ENCODE measurements at places on chromosomes 5 and 9.

GRCh38 chr5:17314907-17315471 is 97.6 kb downstream of the BASP1 start:
- no peak for DNase-seq

DNA sequence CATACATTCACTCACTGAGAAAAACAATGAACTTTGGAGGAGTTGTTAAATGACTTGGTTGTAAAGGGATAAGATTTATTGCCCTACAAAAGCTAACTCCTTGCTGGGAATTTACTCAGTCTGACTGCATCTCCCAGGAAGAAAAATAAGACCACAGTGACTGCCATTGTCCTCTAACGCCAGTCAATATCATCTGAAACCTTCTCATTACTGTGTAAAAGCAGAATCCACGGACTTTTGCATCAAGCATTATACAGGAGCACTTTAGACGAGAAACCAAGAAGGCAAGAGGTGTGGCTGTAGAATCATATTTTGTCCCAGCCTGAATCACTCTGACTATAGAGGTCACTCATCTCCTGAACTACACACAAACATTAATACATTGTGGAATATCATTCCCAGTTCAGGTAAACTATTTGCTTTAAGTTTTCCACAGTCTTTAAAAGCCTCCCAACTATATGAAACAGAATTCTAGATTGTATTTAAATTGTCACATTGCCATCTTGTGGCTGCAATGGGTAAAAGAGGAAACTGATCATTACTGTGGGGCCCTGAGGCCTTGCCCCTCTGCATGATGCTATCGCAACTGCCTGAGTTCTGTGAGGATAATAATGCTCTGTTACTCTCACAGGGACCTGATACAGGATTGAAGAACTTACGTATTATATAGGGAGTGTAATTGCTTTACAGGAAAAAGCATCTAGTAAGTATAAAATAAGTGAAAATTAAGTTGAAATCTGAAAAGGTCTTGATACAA is 142.9 kb downstream of the SLCO4C1 start:
- DNase-seq = no peak

DNA sequence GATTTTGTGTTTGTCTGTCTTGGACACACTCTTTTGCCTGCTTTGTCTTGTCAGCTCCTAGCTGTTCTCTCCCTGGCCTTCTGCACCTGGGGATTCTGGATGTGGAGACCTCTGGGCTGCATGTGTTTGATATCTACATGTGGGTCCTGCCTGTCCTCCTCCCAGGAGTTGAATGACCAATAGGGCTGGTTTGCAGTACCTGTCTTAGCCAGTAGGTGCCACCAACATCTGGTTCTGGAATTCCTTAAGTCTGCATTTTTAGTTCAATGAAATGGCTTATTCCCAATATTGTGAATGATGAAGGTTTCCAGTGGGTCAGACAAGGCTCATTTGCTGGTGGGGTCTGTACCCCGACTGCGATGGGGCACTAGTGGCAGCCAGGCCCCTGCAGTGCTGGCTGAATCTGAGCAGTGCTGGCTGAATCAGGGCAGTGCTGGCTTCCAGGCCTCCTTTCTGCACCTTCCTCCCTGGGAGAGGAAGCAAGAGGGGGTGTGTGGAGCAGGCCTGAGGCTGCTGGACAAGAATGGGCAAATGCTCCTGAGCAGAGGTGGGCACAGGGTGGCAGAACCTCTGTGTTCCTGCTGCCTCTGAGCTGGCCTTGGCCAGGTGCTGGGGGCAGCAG is 73.3 kb downstream of the RXRA start:
- DNase-seq = peak; percentile 48

DNA sequence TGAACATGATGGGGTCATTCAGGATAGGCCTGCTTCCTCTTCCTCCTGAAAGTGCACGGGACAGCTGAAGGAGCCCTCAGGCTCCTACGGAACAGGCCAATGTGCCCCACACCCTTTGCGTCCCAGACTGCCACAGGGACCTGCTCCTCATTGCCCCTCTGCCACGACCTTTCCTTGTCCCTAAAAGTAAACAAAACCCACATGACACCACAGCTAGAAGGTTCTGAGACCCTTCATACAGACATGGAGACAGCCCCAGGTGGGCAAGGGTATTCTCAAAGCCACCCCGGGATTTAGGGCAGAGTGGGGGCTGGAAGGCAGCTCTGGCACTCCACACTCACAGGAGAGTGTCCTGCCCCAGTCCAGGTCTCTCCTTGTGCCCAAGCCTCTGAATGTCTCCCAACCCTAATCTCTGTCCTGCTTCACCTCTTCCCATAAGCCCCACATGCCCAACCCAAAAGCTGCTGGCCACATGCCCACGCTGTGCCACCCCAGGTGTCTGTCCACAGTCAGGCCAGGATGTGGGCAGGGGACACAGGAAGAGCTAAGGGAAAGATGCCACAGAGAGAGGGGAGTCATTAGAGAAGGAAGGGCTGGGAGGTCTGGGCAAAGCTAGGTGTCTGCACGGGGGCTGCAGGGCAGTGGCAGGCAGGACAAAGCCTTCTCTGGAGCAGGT is 800 bp downstream of the AMBP start:
- DNase-seq = no peak

GRCh38 chr9:114611516-114612271 is 603 bp downstream of the TMEM268 start:
- no peak for DNase-seq

- no peak for DNase-seq
Observed at GRCh38 chr9:113919382-113919781, 43.3 kb downstream of the ZNF618 start.

DNA sequence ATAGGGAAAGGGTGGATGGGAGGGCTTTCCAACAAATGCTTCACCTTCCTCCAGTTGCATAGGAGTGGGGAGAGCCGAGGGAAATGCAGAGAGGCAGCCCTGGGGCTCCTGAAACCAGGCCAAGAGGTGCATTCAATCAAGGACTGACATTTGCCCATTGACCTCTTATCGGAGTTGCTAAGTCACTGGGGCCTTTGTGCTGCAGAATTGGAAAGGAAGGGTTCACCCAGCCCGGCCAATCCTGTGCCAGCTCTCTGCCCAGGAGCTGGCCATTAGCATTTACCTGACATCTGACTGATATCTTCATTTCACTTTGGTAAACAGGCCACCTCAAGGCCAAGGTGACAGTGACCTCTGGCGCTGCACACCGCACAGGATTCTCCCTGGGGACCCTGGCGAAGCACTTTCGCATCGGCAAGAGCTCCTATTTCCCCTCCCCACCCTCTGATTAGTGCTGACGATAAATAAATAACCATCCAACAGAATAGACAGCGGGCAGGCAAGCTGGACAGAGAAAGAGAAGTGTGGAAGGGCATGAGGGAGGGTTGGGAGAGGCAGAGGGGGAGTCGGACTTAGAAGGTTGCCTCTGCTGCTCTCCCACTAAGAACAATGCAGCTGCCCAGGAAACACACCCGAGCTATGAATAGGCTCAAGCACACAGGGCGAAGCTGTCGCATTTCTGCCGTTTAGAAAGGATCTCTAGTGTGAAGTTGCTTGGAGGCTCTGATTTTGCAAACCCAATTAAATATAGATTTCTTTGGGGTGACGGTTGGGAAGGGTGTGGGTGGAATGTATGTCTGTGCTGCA is 57.0 kb upstream of the BOD1 start:
- no peak for DNase-seq

Measured in hematopoietic multipotent progenitor cell treated with erythropoietin and hydrocortisone succinate and interleukin-3 and kit ligand, for 15 days (in vitro differentiated cells).